Thyroid gland (tissue), 4 donors: ENCODE measurements at places on chromosomes 1 and 21. TPM values are rescaled to one million over a fixed set of nuclear protein-coding genes. Genes with fewer than 3 reads are reported as not detected.

The HAO2 gene
- not detected for total RNA-seq

- no peak for DNase-seq
Measured at GRCh38 chr1:210743038-210743437, 390.9 kb downstream of the KCNH1 start.

DNA sequence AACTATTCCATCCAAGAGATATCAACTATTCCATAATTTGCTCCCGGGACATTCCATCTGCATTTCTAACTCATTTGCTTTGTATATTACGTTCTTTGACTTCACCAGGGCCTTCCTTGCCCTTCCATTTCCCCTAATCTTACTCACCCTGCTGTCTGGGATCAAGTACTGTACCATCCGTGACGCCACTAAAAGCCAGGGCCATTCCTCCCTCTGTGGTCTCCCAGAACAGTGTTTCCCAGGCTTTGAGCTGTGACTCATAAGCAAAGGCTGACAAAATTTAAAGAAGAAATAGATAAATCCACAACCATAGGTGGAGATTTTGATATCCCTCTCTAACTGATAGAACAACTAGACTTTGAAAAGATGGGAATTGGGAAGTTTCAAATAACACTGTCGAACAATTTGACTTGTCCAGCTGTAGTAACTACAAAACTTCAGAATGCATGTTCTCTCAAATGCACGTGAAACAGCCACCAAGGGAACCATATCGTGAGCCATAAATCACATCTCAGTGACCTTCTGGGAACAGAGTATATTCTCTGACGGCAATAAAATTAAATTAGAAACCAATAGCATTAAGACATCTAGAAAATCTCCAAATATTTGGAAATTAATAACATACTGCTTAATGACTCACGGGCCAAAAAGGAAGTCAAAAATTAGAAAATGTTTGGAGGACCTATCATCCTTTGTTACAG is 501.0 kb downstream of the SETD4 start:
- DNase-seq: no peak

The SPRR2E gene
- not detected for total RNA-seq

DNA sequence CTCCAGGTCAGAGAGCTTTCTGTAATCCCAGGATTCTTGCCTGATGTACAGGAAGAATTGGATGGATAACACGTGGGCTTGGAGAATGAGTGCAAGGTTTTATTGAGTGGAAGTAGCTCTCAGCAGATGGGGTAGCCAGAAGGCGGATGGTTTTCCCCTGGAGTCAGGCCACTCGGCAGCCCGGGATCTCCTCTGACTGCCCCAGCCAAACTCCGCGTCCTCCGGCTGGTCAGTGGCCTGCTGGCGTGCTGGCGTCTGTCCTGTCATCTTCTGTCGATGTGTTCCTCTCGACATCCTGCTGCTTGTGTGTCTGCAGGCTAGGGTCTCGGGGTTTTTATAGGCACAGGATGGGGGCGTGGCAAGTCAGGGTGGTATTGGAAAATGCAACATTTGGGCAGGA is 27.4 kb upstream of the GJA9 start:
- DNase-seq: no peak

DNA sequence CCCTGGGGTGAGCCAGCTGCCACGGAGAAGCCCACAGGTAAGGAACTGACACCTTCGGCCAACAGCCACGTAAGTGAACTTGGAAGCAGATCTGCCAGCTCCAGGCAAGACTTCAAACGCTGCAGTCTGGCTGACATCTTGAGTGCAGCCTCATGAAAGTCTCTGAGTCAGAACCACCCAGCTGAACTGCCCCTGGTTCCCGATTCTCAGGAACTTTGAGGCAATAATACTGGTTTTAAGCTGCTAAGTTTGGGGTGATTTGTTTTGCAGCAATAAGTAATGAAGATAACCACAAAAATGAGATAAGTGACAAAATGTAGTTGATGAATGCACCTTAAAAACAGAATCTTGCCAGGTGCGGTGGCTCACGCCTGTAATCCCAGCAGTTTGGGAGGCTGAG is 48.5 kb downstream of the MAP3K7CL start:
- no peak for DNase-seq

The MFAP2 gene
- 12.1 TPM for total RNA-seq

DNA sequence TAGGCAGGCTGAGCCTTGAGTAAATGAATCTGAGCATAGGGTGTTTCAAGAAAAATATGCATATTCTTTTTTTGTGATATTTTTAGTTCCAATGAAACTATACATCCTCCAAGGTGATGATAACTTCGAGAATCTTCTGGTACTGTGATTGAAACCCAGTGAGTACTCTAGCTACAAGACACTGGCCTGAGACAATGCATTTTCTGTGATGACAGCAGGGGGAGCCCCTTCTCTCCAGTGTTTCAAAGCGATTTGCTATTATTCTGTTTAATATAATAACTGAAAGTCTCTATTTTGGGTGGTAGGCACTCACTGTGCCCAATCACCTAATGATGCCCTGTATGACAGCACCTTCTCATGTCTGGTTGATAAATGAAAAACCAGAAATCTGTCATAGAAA is 12.1 kb downstream of the IRF2BP2 start:
- DNase-seq: peak; percentile 43

DNA sequence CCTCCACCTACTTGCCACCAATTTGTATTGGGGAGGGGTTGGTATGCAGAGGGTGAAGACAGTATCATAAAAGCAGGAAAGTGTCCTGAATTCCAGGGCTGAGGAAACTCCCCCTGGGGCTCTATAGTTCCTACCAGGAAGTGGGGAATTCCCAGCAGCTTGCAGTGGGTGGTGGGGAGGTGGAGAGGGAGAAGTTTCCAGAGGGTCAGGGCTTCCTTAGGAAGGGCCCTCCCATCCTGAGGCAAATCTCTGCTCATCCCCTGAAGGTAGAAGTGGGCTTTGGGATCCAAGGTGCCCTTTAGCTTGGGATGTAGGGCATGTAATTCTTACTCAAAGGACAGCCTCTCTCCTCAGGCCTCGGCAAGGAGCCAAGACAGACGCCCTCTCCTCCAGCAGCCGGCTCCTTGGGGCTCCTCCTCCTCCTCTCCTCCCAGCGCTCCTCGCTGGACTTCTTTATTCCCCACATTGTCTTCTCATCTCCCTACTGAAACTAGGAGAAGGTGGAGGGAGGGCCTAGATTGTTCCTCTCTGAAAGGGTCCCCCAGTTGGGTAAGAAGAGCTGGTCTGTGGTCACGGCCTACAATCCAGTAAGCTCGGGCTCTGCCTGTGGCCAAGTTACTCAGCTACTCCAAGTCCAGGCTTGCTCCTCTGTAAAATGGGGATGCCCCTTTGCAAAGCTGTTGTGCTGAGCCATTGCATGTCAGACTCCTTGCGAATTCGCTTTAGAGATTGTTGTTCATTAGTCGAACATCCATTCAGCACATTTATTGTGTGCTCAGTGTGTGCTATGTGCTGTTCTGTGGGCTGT is 17.9 kb upstream of the CSF1 start:
- DNase-seq: peak; percentile 28

- no peak for DNase-seq
Measured at GRCh38 chr1:173117761-173118160, 67.0 kb upstream of the TNFSF18 start.

DNA sequence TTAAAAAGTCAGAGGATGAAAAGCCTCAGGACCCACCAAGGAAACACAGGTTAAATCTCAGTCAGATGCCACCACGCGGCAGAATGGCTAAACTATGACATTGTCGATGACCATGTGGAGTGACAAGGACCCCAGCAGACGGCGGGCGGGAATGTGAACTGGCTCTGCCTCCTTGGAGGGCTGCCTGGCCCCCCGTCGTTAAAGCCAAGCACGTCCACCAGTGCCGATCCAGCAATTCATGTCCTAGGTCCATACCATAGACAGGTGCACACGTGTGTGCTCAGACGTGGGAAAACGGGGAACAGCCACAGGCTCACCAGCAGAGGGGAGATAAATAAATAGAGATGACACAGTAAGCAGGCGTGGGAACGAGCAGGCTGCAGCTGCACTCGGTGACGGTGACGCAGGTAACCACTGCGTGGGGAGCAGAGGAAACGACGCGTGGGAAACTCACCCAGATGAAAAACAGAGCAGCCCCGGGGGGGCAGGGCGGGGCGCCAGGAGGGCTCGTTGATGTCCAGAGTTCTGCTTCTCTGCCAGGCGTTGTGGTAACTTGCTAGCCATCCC is 28.3 kb upstream of the PCBP3 start:
- no peak for DNase-seq

The GBP4 gene
- total RNA-seq: 7.3 TPM

DNA sequence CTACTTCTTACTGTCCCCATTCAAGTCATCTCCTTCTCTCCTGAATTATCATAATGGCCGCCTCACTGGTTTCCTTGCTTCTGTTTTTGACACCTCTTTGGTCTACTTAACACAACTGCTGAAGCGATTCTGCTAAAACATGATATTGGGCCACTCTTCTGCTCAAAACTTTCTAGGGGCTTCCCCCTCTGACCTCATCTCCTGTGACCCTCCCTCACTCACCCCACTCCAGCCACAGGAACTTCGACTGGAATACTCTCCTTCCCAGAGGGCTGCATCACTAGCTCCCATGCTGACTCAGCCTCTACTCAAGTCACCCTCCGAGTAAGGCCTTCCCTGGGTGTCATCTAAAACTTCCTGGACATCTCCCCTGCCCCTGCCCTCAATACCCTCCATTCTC is 35.7 kb downstream of the NRIP1 start:
- DNase-seq: no peak

DNA sequence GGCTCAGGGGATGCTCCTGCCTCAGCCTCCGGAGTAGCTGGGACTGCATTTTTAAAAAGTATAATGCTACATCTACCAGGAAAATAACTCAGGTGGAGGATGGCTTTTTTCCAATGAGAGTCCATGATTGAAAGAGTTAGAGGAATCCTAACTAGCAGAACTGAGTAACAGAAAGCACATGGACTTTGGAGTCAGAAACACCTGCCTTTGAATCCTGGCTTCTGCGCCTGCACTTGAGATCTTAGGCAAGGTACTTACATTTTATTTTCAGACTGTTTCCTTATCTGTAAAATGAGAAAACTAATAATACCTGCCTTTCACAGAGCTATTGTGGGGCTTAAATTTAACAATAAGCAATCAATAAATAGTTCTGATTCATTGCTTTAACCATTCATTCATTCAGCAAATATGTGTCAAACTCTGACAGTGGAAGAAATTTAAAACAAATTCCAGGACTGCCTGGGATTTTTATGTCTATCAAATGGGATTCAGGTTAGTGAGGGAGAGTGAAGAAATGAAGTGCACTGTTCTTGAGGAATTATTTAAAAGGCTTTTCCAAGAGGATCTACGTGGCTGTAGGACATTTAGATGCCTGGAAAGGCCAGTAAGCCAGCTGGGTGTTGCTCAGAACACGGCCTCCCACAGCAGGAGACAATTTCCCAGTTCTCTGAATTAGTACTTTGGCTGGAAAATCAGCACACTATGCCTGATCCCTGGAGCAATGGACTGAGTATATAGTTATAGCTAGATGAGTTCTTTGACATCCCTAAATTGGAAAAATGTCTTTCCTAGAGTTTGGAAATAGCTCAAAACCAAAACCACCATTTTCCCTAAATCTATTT is 12.8 kb upstream of the LBR start:
- no peak for DNase-seq

- no peak for DNase-seq
Measured at GRCh38 chr1:228141226-228142044, 1.4 kb downstream of the GUK1 start.

The AMY1B gene
- 3.5 TPM for total RNA-seq

The ENAH gene
- total RNA-seq: 30.9 TPM

The TRIM67 gene
- total RNA-seq: not detected

- DNase-seq: no peak
Measured at GRCh38 chr1:191279266-191279800, 801.7 kb upstream of the BRINP3 start.

GRCh38 chr1:231032963-231033362 is 7.1 kb downstream of the FAM89A start:
- no peak for DNase-seq

DNA sequence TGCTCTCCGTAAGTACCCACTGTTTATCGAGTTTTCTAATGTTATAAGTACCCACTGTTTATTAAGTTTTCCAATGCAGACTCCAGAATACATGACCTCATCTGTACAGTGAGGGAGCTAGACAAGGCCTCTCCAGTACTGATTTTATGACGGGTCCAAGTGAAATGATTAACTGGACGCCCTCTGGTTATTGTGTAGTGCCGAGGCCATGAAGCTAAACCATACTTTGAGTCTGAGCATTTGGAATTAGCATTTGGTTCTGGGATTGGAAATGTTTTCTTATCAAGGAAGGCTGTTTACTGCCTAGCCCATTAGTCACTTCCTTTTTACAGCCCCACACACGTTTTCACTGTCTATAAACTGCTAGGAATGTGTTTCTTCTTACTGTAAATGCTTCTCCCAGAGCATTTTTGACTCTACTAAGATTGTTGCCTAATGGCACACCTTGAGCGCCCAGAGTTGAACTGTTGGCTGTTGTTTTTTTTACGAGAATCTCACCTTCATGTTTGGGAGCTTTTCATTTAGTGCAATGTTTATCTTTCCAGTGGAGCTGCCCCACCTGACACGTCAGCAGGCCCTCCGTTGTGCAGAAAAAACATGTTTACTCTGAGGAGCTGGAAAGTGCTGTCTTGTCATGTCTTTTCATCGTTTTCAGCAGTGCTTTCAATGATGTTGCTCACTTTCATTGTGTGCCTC is 26.9 kb downstream of the SPATA46 start:
- no peak for DNase-seq

DNA sequence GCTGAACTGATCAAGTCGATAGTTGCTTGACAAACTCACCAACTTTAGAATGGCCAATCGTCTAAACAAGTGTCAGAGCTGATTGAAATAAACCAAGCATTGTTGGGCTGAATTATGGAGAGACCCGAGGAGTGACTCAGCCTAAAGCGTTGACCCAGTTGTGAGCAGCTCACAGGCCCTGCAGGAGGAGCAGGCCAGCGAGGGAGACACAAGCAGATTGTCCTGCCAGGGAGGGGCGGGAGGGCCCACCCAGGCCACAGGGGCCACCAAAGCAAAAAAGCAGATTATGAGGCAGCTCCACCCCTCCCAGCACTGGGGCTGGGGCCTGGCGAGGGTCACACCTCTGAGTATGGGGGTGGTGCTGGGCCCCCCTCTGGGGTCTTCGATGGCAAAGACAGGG is 10.1 kb upstream of the MATN1 start:
- DNase-seq: peak; percentile 45

The ADAMTSL4 gene
- 2.1 TPM for total RNA-seq
